NB4 (cell line): ENCODE measurements at places on chromosomes 4 and X.

- no peak for DNase-seq
Observed at GRCh38 chr4:152064282-152064681, 303.5 kb upstream of the GATB start.

DNA sequence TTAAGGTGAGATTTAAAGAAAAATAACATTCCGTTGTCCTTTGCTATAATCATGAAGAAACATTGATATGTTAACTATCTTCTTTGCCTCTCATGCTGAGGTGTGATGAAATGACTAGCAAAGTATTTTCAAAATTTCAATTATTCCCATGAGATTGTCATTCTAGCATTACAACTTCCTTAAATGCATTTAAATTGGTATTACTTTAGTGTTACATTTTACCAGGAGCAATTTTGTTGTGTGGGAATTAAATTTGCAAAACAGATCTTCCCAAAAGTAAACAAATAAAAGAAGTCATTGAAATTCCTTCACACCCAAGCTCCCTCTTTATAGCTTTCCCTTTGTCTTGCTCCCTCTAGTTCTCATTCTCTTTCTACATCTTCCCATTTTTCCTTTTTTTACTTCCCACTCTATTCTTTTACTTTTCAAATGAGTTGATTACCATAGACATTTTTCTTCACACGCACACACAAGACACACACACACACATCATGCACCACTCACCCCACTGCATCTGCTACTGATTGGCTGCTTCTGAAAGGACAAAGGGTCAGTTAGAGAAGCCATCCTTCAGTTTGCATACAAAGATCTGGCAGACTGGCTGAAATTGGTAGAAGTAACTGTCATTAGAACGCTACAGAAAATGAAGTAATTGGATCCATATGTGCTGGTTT, 10.0 kb upstream of the APELA start:
- DNase-seq: no peak

GRCh38 chr4:987624-988513, 1.0 kb downstream of the IDUA start:
- no peak for DNase-seq

DNA sequence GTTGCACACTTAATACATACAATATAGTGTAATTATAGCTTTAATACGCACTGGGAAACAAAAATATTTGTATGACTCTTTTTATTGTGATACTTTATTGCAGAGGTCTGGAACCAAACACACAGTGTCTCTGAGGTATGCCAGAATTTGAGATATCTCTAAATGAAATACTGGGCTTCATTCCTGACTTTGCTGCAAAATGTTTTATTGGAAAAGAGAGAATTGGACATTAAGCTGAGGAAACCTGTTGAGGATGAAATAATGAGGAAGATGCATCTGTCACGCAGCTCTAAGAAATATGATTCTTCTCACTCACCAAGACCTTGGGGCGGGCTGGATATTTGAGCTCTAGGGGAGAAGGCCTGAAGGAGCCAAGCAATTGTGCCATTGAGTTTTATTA, 242.1 kb downstream of the CPE start:
- DNase-seq: no peak

GRCh38 chr4:169068423-169068822, 58.4 kb upstream of the CBR4 start:
- DNase-seq: no peak

DNA sequence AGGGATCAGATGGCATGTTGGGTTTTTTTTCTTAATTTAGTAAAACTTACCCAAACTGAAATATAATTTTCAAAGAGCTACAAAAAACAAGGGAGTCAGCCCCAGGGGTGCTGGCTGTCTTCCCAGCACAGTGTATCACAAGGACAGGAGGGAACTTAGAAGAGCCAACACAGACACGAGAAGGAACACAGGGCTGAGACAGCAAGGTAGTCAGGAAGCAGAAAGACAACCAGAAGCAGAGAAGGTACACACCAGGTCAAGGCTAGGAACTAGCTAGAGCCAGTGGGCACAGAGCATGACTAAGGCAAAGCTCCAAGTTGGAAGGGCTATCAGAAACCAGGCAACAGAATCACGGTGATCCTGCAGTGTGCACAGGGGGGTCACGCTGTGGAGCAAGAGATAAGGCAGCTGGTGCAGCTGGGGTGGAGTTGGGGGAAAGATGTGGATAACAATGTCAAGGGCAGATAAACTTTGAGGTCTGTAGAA, 168.7 kb downstream of the NR3C2 start:
- no peak for DNase-seq

DNA sequence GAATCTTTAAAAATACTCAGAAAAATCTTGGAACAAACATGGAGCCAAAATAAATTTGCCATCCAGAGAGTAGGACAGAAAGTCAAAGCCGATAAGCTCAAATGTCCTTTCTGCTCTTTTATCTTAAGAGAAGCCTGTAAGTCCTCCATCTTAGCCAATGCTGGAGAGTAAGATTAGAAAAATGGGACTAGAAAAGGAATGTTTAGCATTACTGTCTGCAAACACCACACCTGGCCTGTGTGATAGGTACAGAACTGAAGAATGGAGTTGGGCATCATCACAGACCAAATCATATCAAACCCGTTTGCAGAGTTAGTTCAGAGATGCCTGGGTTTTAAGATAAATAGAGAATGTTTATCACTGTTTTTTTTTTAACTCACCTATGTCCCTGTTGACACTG, 10.5 kb upstream of the SLC39A8 start:
- DNase-seq: no peak

DNA sequence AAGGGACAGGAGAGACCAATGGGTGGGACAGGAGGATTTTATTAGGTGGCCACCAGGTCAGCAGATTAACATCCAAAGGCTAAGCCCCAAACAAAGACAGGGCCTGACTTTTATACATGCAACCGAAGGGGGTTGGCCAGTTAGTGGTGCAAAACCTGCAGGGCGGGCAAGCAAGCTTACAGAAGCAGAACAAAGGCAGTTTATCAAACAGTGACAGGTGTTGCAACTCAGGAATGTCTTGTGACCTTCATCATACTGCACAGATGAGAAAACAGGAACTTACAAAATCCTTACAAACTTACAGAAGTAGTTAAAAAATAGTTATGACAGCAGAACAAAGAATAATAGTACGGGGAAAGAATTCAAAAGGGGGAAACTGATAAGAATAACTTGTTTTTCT, 708.1 kb downstream of the GLUD2 start:
- DNase-seq: peak; percentile 6

GRCh38 chr4:6092131-6092530, 73.9 kb upstream of the C4orf50 start:
- no peak for DNase-seq
